ENCODE measurements at places on chromosomes 5 and 9. TPM values are rescaled to one million over a fixed set of nuclear protein-coding genes. Genes with fewer than 3 reads are reported as not detected.

Gene ELOVL7
- total RNA-seq = not detected

Gene PCDHB16
- not detected for total RNA-seq

Gene CCL28
- total RNA-seq = 20.9 TPM

Gene TSSK1B
- not detected for total RNA-seq

Gene PPP1R26
- 0.47 TPM for total RNA-seq

Gene CDKN2B
- not detected for total RNA-seq

Gene CCDC152
- total RNA-seq = 1.2 TPM

Gene SEMA4D
- total RNA-seq = 399 TPM

DNA sequence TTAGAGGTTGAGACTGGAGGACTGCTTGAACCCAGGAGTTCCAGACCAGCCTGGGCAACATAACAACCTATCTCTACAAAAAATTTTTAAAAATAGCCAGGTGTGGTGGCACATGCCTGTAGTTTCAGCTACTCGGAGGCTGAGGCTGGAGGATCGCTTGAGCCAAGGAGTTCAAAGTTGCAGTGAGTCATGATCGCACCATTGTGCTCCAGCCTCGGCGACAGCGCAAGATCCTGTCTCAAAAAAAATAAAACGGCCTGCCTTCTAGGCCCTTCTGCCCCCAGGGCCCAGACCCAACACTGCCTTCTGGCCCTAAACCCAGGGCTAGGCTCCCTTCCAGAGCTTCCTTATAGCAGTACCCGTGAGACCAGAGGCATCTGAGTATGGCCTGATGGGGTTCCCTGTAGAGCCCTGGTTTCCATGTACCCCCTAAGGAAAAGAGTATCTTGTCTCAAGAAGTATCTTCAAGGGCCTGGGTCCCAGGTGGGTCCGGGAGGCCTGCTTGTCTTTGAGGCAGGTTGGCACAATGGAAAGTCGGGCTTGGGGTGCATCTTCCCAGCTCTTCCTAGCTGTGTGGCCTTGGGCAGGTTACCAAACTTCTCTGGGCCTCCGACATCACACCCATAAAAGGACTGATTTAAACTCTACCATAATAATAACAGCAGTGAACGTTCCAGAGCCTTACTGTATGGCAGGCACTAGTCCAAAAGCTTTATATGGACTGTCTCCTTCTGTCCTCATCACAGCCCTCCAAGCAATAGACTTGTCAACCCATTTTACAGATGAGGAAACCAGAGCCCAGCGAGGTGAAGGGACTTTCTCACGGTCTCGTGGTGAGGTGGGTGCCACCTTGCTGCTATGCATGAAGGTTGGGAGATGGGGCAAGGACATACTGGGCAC, 9.6 kb downstream of the LRRC8A start:
- no peak for DNase-seq
- peaks cover 69% of the 10 kb centered on the region for H3K36me3 ChIP-seq
- peaks cover 60% of the 10 kb centered on the region for H3K4me1 ChIP-seq
- no peaks in the 10 kb centered on the region for H3K27me3 ChIP-seq

DNA sequence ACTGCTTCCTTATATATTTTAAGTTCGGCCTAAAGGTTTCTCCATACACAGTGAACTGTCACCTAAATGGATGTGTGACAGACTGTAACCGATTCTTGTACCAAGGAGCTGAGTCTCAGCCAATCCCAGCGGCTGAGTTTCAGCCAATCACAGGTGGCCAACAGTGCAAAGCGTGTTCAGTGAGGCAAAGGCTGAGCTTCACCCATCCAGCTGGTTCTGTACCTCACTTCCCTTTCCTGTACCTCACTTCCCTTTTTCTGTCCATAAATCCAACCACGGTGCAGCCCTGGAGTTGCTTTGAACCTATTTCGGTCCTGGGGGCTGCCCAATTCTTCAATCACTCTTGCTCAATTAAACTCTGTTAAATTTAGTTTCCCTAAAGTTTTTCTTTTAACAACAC, 15.7 kb upstream of the TBC1D9B start:
- DNase-seq = no peak
- no peaks in the 10 kb centered on the region for H3K4me1 ChIP-seq
- H3K4me3 ChIP-seq = no peak overlapping the region
- no peak overlapping the region for H3K27ac ChIP-seq
- H3K36me3 ChIP-seq = no peaks in the 10 kb centered on the region
- no peaks in the 10 kb centered on the region for H3K27me3 ChIP-seq

DNA sequence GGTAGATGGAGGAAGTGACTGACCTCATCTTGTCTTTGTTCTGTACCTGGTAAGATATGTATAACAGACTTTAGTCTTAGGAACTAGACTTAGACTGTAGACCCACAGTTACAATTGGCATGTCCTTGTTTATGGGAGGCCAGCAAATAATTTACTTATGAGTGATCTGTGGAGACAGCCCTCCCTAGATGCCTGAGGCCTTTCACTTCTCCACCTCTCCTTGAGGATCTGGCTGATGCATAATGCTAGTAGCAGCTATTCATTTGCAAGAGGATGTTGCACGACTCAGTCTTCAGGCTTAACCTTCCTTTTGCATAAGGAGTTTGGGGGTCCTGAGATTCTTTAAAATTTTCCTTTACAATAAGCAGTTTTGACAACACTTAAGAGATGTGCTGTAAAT, 100.7 kb downstream of the YTHDC2 start:
- H3K4me3 ChIP-seq = no peak overlapping the region
- H3K27me3 ChIP-seq = no peaks in the 10 kb centered on the region
- H3K36me3 ChIP-seq = no peaks in the 10 kb centered on the region
- H3K4me1 ChIP-seq = peaks cover 3% of the 10 kb centered on the region

DNA sequence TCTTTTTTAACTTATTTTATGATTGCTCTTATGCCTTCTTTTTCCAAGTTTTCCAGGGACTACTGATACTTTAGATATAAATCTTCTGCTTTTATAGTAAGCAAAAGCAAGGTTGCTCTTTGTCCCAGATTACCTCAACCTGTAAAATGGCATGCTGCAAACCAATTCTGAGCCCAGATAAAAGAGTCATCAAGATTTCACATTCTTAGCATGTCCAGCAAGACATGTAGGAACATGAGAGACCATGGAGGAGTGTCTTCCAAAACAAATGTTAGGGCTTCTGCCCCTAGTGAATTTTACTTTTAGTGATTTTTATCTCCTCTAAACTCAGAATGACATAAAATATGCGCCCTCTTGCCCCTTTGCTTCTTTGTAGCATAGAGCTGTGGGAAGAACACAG, 7.0 kb upstream of the CDC20B start:
- H3K27me3 ChIP-seq = peaks cover 49% of the 10 kb centered on the region
- DNase-seq = no peak
- H3K4me1 ChIP-seq = peaks cover 10% of the 10 kb centered on the region
- H3K36me3 ChIP-seq = no peaks in the 10 kb centered on the region

DNA sequence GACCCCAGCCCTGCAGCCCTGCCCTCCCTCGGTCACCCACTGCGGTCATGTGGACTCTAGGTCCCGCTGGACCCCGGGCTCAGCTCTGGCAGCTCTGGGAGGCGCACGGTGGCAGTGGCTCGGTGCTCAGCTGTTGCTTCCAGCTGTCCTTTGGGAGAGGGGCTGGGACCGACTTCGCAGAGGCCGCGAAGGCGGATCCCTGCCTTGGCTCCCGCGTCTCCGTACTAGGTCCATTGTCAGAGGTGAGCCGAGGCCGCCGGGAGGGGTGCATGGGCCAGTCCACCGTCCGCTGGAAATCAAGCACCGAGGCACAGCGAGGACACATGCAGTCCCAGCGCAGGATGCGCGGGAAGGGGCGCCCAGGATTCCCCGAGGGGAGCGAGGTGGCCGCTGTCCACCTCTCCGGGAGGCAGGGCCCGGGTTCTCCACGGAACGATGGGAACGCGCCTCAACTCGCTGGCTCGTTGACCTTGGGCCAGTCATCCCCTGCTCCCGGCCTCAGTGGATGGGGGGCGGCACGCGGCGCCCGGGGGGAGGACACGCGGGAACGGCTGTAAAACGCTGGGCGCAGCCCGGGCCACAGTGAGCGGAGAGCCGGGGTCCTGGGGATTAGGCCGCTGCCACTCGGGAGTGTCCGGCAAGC, 732 bp downstream of the GBGT1 start:
- DNase-seq = no peak
- H3K4me1 ChIP-seq = peaks cover 18% of the 10 kb centered on the region
- H3K4me3 ChIP-seq = peak overlapping the region; percentile 55
- H3K27ac ChIP-seq = no peak overlapping the region
- no peaks in the 10 kb centered on the region for H3K36me3 ChIP-seq

DNA sequence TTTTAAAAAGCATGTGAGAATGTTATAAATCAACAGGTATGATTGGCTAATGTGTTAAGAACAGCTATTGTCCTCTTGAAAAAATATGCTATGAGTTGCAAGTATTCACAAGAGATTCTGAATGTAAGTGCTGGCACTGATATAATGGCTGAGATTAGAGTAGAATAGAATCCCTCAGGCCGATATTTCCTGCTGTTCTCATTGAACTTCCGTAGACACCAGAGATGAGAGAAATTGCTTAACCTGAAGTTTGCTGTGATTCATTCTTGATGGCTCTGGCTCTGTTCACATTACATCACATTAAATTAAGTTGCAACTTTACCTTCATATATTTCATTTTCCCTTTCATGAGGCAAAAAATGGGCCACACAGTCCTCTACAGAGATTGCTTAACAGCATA, 114.5 kb downstream of the BAAT start:
- H3K4me3 ChIP-seq = no peak overlapping the region
- H3K36me3 ChIP-seq = no peaks in the 10 kb centered on the region
- no peak for DNase-seq
- H3K27me3 ChIP-seq = no peaks in the 10 kb centered on the region
- no peak overlapping the region for H3K27ac ChIP-seq
- H3K4me1 ChIP-seq = no peaks in the 10 kb centered on the region

GRCh38 chr5:150291388-150292385, 2.1 kb upstream of the CAMK2A start:
- no peaks in the 10 kb centered on the region for H3K27me3 ChIP-seq
- H3K4me1 ChIP-seq = no peaks in the 10 kb centered on the region
- no peak overlapping the region for H3K27ac ChIP-seq
- DNase-seq = no peak
- H3K36me3 ChIP-seq = no peaks in the 10 kb centered on the region
- H3K4me3 ChIP-seq = no peak overlapping the region

GRCh38 chr5:52876456-52876855, 88.7 kb downstream of the ITGA1 start:
- no peak for DNase-seq
- no peaks in the 10 kb centered on the region for H3K27me3 ChIP-seq
- no peak overlapping the region for H3K27ac ChIP-seq
- no peaks in the 10 kb centered on the region for H3K36me3 ChIP-seq
- H3K4me3 ChIP-seq = no peak overlapping the region
- no peaks in the 10 kb centered on the region for H3K4me1 ChIP-seq

GRCh38 chr9:86994231-86994630, 46.9 kb upstream of the GAS1 start:
- peaks cover 2% of the 10 kb centered on the region for H3K27me3 ChIP-seq
- no peaks in the 10 kb centered on the region for H3K36me3 ChIP-seq
- H3K4me1 ChIP-seq = no peaks in the 10 kb centered on the region
- no peak for DNase-seq

- no peaks in the 10 kb centered on the region for H3K36me3 ChIP-seq
- no peak overlapping the region for H3K27ac ChIP-seq
- no peaks in the 10 kb centered on the region for H3K27me3 ChIP-seq
Measured at GRCh38 chr5:148255456-148255855, 13.1 kb upstream of the SPINK13 start.

GRCh38 chr5:162268694-162269481, 201.3 kb downstream of the GABRG2 start:
- H3K4me3 ChIP-seq = no peak overlapping the region
- H3K27ac ChIP-seq = no peak overlapping the region
- no peaks in the 10 kb centered on the region for H3K27me3 ChIP-seq
- no peaks in the 10 kb centered on the region for H3K4me1 ChIP-seq
- H3K36me3 ChIP-seq = no peaks in the 10 kb centered on the region
- no peak for DNase-seq

DNA sequence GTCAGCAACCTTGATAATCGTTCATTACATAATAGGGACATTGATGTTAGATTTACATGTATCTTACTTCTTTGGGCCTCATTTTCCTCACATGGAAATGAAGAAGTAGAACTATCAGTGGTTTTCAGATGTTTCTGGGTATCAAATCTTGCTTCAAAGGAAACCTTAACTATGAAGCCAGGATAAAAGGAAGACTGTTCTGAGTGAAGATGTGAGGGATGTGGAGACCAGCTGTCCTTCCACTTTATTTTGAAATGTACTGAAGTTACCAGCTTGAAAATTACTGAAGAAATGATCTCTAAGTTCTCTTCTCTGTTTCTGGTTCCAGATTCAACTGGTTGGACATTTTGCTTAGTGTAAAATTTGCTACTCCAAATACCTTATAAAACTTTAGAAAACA, 186.0 kb downstream of the ADAMTSL1 start:
- no peaks in the 10 kb centered on the region for H3K4me1 ChIP-seq
- DNase-seq = no peak
- no peak overlapping the region for H3K27ac ChIP-seq

- H3K27me3 ChIP-seq = no peaks in the 10 kb centered on the region
- no peaks in the 10 kb centered on the region for H3K4me1 ChIP-seq
- no peaks in the 10 kb centered on the region for H3K36me3 ChIP-seq
- no peak overlapping the region for H3K4me3 ChIP-seq
- H3K27ac ChIP-seq = no peak overlapping the region
Measured at GRCh38 chr5:21173526-21173925, 1185.5 kb upstream of the CDH18 start.

- no peaks in the 10 kb centered on the region for H3K36me3 ChIP-seq
- DNase-seq = no peak
- H3K4me3 ChIP-seq = no peak overlapping the region
- H3K27ac ChIP-seq = no peak overlapping the region
- H3K4me1 ChIP-seq = no peaks in the 10 kb centered on the region
Measured at GRCh38 chr9:124098141-124098905, 86.8 kb downstream of the LHX2 start.
